Kasumi-1 (cell line): ENCODE measurements at places on chromosomes 2 and 18.

- no peak for DNase-seq
Observed at GRCh38 chr18:61295153-61295552, 38.1 kb upstream of the CDH20 start.

- DNase-seq, result no peak
Observed at GRCh38 chr2:7429733-7430132, 512.5 kb downstream of the RNF144A start.

DNA sequence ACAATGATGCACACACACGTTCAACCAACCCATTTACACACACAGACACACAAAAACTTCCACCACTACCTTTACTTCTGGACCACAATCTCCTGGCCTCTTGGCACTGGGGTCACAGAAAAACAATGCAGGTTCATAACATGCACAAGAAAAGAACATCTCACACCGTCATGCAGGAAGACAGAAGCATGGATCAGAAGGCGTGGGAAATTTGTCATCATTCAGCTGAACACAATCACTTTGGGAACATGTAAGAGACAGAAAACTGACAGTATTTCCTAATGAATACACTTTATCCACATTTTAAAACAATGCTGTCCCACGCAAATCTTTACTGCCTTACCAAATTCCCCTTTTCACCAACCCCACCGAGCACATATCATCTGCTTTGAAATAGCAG, 501.9 kb upstream of the KLHL29 start:
- no peak for DNase-seq

GRCh38 chr2:109028277-109028676, 39.3 kb upstream of the EDAR start:
- no peak for DNase-seq

DNA sequence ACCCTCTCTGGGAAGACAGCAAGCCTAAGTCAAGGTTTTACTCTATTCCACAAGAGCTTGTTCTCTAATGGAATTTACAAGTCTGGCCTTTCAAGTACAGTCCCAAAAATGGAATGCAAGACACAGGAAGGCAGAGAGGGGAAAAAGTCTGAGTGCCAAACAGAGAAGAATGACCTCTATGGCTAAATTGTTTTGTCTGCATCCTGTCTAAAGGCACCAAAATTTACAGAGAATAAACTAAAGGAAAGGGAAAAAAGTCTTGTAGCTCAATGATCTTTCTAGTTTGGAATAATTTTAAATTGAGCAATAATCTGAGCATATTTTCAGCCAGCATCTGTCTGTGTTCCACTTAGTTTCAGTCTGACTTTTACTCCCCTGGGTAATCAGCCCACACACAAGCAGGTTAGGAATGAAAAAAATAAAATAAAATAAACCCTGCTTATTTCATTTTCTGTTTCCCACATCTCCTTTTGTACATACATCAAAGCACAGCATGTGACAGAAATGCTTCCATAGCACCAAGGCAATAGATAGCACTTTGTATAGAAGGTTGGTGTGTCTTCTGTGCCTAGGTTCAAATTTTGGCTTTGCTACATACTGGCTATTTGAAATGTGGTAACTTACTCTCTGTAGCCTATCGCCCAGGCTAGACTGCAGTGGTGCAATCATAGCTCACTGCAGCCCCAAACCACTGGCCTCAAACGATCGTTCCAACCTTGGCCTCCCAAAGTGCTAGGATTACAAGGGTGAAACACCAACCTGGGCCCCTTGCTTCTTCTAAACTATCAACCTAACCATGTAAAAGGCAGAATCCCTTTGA, 105.1 kb downstream of the SLC8A1 start:
- DNase-seq, result no peak
